Head of caudate nucleus (tissue), 42 donors: ENCODE measurements at places on chromosomes 4 and X.

GRCh38 chr4:86972997-86973396, 38.2 kb downstream of the AFF1 start:
- DNase-seq: no peak

GRCh38 chr4:100796332-100796731, 278.5 kb upstream of the EMCN start:
- DNase-seq: no peak

- no peak for DNase-seq
Observed at GRCh38 chrX:66015900-66016689, 23.8 kb downstream of the VSIG4 start.

- DNase-seq: no peak
Observed at GRCh38 chr4:94653095-94653649, 104.6 kb upstream of the BMPR1B start.

GRCh38 chr4:117874216-117874615, 160.1 kb upstream of the NDST3 start:
- no peak for DNase-seq

DNA sequence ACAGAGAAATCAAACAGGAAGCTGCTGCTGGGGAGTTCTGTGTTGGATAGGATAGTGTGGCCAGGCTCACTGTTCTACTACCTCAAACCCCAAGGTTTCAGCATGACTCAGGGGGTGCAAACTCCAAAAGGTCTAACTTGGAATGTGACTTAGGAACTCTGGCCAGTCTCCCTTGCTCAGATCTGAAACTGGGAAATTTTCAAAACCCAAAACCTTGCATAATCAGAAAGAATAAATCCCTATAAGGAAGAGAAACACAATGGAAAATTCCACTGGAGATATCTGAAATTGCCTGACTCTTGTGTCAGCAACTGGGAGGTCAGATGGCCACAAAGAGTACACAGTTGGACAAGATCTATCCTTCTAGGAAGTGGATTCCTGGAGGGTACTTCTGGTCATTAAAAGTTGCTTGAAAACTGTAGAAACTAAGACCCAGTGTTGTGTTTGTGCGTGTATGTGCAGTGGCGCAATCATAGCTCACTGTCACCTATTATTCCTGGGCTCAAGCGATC, 58.0 kb downstream of the PPEF2 start:
- DNase-seq: no peak

- no peak for DNase-seq
Observed at GRCh38 chr4:63090641-63091040, 1318.6 kb downstream of the TECRL start.

DNA sequence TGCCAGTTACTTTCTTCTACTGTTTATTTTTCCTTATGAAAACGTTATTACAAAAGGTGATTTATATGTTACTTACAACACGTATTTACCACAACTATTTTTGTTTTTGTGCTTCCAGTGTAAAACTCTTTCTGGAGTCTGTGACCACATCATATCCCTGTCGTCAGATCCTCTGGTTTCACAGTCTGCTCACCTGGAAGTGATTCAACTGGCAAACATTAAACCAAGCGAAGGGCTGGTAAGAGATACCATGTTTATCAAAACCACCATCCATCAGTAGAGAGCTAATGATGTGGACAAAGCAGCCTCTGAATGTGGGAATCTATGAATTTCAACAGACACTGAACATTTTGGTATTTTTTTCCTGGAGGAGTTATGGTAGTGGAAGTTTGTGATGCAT, 116.1 kb downstream of the CNKSR2 start:
- no peak for DNase-seq

GRCh38 chr4:108702960-108703359, 52.6 kb downstream of the OSTC start:
- DNase-seq: no peak

DNA sequence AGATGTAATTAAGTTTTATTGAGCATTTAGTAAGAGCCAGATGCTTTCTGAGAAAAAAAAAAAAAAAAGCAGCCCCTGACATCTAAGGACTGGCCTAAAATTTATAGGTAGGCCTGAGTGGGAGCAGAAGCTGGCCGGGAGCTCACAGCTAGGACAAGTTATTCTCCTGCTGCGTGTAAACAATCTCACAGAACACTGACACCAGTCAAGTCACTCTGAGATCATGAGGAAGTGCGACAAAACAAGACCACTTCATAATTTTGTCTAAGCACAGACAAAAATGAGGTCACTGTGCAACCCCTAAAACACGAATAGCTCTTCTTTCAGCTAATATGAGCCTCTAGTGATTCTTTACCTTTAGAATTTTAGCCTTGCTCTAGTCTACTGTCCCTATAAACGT, 15.3 kb upstream of the NSUN7 start:
- no peak for DNase-seq

GRCh38 chr4:139791681-139792080, 126.1 kb downstream of the MGST2 start:
- DNase-seq: no peak

GRCh38 chrX:30060718-30061117, 154.6 kb upstream of the MAGEB2 start:
- DNase-seq: peak; percentile 18

GRCh38 chrX:3582451-3582850, 131.0 kb downstream of the PRKX start:
- no peak for DNase-seq

DNA sequence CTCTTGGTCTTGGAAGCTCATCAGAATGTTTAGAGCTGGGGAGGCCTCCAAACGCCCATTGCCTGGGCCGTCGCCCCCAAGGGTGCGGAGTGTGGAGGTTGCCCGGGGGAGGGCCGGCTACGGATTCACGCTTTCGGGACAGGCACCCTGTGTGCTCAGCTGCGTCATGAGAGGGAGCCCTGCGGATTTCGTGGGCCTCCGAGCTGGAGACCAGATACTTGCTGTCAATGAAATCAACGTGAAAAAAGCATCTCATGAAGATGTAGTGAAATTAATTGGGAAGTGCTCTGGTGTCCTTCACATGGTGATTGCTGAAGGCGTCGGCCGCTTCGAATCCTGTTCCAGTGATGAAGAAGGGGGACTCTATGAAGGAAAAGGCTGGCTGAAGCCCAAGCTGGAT, 23.3 kb downstream of the RGS12 start:
- DNase-seq: no peak

DNA sequence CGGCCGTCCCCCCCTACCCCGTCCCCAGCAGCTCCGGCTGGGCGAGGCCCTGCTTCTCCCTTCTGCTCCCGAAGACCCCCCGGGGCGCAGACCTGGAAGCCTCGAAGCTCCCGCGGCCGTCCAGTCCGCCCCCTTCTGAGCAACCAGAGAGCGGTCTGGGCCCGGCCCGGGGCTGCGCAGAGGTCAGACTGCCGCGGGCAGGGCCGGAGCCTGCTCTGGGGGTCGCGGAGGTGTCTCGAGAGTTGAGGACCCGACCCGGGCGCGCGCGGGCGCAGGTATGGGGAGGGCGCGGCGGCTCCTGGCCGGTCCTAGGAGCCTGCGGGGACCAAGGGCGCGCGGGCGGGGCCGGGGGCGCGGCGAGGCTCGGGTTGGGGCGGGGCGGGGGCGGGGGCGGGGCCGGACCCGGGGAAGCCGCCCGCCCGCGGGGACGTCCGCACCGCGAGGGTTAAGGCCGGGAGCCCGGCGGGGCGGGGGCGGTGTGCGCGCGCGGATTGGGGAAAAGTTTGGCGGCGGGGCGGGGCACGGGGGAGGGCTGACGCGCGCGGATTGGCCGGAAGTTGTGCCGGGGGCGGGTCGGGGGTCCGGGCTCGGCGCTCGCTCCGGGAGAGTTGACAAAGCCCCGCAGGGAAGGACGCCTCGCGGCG, at the start of gene FGFRL1:
Gene FGFRL1, plus strand, starts transcription at position 605 of the 644 bp plus-strand sequence. CDS start 860 bp downstream, outside the sequence.
- no peak for DNase-seq

- no peak for DNase-seq
Observed at GRCh38 chr4:56082829-56083228, 134.1 kb downstream of the CEP135 start.

DNA sequence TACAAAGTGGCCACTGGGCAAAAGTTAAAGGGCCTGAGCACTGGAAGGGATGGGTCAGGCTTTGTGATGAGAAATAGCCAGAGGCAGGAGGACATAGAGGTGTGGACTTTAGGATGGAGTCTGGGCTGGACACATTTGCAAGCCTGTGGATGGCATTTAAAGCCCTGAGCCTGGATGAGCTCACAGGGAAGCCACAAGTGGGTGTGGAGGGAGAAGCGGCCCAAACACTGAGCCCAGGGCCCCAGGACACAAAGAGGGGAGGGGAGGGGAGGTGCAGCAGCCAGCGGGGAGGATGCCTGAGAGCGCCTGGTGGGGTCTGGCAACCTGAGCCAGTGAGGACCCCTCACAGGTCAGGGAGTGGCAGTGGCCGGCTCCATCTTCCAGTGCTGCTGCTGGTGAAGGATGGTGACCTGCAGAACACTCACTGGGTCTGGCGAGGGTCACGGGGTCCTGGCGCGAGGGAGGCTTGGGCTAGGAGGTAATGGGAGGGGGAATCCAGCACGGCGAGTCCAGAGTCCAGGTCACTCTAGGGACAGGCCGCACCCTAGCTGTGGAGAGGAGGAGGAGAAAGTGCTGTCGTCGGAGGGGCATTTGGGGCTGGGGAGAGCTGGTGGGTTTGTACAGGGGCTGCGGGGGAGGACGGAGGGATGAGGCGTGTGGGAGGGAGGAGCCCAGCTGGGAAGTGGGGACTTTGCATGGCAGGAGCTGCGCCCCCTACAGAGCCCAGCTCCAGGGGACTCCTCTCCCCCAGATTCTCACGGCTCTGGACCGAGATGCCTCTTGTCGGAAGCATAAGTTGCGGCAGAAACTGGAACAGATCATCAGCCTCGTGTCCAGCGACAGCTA, 7.0 kb downstream of the LAGE3 start:
- DNase-seq: no peak

DNA sequence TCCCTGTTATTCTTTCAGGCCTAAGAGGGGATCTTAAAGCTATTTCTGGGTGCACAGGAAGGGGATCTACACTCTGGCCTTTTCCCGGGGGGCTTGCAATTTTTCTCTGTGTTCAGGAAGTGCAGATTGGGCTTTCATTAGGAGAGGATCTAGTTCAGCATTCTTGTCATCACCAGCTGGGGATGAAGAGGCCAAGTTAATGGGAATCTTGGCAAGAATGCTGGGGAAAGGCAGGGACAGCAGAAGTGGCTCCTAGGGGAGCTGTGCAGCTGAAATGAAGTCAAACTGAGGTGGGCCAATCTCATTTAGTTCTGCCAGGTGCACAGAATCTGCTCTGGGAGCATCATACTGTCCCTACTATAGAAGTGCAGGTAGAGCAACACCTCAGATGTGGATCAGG, 40.9 kb upstream of the ESX1 start:
- no peak for DNase-seq
